ENCODE measurements at places on chromosomes 13 and 19.
A peak's percentile ranks its signal among the peaks of the same experiment; 100 is the strongest.

GRCh38 chr13:79222427-79223205 is 183.4 kb downstream of the RBM26 start:
- no peak for DNase-seq

DNA sequence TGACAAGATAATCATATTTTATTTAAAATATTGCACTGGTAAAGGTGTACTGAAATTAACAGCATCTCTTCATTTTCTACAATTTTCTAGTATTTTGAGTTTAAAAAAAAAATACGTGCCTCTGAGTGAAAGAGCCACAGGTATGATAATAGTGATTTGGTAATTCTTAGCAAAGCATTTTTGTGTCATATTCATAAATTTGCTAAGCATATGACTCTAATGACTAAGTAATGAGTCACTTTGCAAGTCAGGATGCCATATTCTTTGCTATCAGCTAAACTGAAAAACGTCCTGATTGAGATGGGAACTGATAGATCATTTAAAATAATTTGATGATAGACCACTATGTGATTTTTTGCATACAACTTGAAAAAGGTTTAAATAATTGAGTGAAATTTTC is 136.1 kb upstream of the IRS2 start:
- no peak for DNase-seq

- DNase-seq, result no peak
Measured at GRCh38 chr19:18441804-18442788, 4.2 kb upstream of the ISYNA1 start.

DNA sequence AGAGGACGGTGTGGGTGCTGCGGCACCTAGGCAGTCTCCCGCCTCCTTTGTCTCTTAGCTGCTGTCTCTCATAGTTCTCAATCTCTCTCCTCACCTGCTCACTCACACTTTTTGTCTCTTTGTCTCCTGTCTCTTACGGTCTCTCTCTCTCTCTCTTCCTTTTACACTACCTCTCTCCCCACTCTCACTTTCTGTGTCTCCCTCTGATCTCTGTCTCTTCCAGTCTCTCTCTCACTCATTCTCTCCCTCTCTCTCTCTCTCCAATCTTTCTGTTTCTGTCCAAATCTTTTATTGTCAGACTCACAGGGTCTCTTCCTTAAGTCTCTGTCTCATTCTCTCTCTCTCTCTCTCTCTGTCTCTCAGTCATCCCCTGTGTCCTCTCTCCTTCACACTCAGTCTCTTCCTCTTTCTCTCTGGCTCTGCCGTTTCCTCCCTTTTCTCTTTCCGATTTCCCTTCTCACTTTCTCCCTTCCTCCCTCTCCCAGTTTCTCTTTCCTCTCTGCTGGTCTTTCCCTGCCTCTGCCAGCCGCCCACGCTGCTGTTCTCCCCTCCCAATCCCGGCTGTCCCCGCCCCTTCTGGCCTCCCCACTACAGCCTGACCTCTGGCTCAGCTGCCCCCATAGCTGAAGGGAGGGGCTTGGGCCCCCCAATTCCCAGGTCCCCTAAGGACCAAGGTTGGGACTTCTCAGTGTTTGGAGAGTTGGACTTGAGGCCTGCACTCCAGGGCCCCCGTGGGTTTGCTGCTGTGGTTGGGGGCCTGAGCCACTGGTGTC is at the start of gene PLEKHA4:
TSS of gene PLEKHA4 (minus strand) at position 504 of the 773 bp plus-strand sequence. CDS start 997 bp downstream, outside the sequence.
- DNase-seq, result no peak

- DNase-seq, result no peak
Measured at GRCh38 chr13:66790861-66791260, 439.3 kb downstream of the PCDH9 start.

DNA sequence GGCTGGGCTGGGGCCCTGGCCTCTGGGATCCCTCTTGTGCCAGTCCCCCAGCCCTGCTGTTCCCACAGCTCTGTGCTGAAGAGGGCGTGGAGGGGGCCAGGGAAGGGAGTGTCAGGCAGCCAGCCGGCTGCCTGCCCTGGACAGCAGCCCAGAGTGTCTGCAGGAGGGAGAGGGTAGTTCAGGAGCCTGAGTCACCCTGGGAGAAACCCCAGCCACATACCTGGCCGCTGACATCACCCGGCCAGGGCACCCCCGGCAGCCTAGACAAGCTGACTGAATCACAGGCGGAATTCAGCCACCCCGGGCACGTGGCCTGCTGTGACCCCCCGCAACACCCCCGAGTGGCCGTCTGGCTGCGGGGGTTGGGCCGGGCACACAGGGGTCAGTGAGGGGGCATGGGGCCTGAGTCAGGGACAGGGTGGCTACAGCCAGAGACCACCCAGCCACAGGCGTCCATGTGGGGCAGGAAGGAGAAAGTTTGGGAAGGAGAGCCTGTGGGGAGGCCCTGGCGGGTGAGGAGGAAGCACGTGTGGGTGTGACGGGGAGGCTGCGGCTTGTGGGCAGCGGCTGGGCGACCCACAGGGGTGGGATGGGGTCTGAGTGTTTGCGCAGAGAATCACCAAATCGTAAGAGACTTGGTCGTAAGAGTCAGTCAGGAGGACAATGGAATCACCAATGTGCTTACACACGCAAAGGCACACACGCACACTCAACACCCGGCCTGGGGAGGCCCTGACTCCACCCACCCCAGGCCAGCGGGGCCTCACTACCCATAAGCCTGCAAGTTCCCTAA is 11.9 kb upstream of the FOSB start:
- peak; percentile 92 for DNase-seq

DNA sequence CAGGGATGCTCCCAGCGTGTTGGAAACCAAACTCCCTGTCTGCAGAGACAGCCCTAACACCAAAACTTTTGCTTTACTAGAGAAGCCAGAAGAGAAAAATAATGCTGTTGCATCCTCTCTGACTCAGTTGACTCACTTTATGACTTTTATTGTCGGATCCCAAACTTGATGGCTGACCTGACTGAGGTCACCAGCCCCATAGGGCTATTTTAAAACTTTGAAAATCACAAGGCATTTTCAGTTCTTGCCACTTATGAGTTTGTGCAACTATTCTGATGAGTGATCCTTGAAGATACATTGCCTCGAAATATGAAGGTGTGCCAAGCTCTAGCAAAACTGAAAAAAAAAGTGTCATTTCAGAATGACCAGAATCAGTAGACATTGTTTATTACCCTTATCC is 320.2 kb downstream of the DLEU7 start:
- no peak for DNase-seq

- DNase-seq, result no peak
Measured at GRCh38 chr19:18173054-18173571, 500 bp upstream of the IFI30 start.

DNA sequence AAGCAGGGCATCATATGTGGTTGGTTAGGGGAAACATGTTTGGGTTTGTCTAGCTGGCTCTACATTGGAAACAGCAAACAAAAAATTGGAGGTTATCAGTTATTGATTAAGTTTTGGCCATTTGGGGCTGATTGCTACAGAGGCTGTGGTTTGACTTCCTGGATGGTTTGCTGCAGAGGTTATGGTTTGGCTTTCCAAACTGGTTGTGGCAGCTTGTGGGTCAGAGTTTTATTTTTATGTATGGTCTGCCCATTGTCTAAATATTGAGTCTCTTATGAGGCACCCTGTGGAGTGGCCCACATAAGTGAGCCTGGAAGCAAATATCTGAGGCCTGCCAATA is 261.6 kb downstream of the GPC5 start:
- no peak for DNase-seq

- no peak for DNase-seq
Measured at GRCh38 chr19:51124216-51124615, 490 bp upstream of the SIGLEC9 start.

- no peak for DNase-seq
Measured at GRCh38 chr13:98677398-98677797, 75.1 kb downstream of the SLC15A1 start.

GRCh38 chr19:32324631-32325285 is 20.7 kb upstream of the ZNF507 start:
- DNase-seq, result no peak

- no peak for DNase-seq
Measured at GRCh38 chr19:44741258-44741731, 7.2 kb upstream of the BCL3 start.

GRCh38 chr19:44866664-44867063 is 20.6 kb downstream of the NECTIN2 start:
- DNase-seq, result no peak

- DNase-seq, result no peak
Measured at GRCh38 chr19:15249972-15250639, 17.9 kb upstream of the EPHX3 start.

- no peak for DNase-seq
Measured at GRCh38 chr13:43878892-43879754, at the start of gene CCDC122. Gene CCDC122 (minus strand): TSS chr13:43879740. CDS start chr13:43869376, 10,364 bp downstream.

GRCh38 chr13:60679928-60680694 is 283.1 kb downstream of the TDRD3 start:
- no peak for DNase-seq

- no peak for DNase-seq
Measured at GRCh38 chr13:76663592-76664335, 222.4 kb downstream of the KCTD12 start.

- no peak for DNase-seq
Measured at GRCh38 chr13:111976474-111977178, 90.3 kb upstream of the SOX1 start.

DNA sequence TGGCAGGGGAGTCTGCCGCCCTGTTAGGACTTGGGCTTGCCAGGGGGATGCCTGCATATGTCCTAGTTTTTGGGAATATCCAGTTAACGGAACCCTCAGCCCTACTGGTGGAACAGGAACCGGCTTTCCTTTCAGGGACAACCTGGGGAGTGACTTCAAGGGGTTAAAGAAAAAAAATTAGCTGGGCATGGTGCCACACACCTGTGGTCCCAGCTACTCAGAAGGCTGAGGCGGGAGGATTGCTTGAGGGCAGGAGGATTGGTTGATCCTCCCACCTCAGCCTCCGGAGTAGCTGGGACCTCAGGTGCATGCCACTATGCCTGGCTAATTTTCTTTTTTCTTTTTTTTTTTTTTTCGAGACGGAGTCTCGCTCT is 22.5 kb downstream of the LDLR start:
- no peak for DNase-seq

- DNase-seq, result no peak
Measured at GRCh38 chr13:113920606-113921286, 53.1 kb downstream of the C13orf46 start.

DNA sequence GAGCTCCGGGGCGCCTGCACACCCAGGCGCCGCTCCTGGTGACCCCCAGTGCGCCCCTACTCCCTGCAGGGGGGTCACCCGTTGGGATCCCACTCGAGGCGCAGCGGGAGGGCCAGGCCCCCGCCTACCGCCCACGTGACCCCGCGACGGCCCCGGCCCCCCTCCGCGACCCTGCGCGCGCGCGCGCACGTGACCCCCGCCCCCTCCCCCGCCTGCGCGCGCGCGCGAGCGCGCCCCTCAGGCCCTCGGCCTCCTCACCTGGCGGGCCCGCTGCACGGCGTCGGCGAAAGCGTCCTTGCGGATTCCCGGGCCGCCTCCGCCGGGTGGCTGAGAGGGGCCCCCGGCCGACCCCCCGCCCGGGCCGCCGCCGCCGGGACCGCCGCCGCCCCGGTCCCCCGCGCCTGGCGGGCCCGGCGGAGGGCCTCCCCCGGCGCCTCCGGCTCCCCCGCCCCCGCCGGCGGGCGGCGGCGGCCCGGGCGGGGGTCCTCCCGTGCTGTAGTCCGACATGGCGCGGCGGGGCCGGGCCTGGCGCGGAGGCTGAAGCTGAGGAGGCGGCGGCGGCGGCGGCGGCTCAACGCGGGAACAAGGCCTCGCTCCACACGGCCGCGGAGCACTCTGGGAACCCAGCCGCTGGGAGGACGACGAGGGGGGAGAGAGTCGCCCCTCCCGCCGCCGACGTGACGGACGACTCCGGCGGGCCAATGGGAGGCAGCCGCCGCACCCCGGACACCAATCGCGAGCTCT is at the start of gene KHSRP:
TSS of gene KHSRP (minus strand) at position 617 of the 744 bp plus-strand sequence. CDS start at position 507, 110 bp downstream.
- no peak for DNase-seq

DNA sequence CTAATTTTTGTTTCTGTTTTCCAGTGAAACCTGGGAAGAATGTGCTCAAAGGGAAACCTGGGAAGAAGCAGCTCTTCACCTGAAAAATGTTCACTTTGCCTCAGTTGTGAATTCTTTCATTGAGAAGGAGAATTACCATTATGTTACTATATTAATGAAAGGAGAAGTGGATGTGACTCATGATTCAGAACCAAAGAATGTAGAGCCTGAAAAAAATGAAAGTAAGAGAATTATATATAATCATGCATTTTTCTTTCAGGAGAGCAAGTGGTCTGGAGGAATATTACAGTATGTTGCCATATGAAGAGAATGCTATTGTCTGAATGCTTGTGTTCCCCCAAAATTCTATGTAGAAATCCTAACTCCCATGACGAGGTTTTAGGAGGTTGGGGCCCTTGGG is 3.4 kb downstream of the NUDT15 start:
- DNase-seq, result no peak

DNA sequence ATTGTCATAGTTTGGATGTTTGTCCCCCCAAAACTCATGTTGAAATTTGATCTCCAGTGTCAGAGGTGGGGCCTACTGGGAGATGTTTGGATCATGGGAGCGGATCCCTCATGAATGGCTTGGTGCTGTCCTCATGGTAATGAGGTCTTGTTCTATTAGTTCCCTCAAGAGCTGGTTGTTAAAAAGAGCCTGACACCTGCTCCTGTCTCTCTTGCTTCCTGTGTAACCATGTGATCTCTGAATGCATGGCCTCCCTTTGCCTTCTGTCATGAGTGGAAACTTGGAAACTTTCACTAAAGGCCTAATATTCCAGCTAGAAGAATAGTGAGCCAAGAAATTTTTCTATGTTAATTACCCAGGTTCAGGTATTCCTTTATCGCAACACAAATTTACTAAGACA is 311.4 kb upstream of the ATXN8OS start:
- no peak for DNase-seq

DNA sequence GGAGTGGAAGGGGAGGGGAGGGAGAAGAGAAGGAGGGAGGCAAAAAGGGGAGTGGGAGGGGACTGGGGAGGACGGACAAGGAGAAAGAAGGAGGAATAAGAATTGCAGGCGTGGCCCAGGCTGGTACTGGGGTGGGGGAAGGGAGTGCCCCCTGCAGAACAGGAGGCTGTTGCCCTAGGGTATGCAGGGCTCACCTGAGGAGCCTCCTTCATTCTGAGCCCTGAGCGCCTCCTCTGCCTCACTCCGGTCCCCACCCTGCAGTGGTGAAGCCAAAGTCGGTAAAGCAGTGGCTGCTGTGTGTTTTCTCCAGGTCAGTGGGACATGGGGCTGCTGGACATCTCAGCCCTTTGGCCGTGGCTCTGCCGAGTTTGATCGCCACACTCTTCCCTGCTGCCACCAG is 9.1 kb upstream of the CDC16 start:
- no peak for DNase-seq

- no peak for DNase-seq
Measured at GRCh38 chr13:32125751-32126150, 94.2 kb downstream of the FRY start.
